NCI-H1436 (cell line): ENCODE measurements at places on chromosomes 7 and 10.

- DNase-seq = no peak
These were observed 19.6 kb downstream of the GIMAP4 start for GRCh38 chr7:150586785-150587152.

DNA sequence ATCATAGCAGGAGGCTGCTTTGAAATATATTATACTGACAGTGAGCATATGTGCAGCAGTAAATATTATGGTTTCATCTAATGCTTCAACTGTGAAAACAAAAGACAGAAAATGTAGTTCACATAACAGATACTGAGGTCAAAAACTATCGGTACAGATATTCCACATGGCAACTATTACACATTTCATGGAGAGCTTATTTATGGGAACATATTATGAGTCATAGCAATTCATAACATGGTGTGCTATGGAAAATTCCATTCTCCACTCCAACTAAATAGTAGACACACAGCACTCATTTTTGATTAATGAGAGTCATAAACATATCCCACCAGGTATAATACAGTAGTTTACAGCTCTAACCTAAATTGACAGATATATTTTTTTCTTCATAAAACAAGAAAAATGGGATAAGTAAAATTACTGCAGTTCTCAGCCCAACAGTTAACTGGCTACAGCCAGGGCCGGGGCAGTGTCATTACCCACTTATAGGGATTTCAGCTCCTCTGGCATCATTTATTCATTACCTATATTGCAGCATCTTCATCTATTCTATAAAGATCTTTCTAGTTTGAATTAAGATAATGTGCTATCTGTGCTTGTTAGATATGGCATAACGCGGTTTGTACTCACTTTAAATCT is 475.6 kb upstream of the KLF6 start:
- DNase-seq = no peak

DNA sequence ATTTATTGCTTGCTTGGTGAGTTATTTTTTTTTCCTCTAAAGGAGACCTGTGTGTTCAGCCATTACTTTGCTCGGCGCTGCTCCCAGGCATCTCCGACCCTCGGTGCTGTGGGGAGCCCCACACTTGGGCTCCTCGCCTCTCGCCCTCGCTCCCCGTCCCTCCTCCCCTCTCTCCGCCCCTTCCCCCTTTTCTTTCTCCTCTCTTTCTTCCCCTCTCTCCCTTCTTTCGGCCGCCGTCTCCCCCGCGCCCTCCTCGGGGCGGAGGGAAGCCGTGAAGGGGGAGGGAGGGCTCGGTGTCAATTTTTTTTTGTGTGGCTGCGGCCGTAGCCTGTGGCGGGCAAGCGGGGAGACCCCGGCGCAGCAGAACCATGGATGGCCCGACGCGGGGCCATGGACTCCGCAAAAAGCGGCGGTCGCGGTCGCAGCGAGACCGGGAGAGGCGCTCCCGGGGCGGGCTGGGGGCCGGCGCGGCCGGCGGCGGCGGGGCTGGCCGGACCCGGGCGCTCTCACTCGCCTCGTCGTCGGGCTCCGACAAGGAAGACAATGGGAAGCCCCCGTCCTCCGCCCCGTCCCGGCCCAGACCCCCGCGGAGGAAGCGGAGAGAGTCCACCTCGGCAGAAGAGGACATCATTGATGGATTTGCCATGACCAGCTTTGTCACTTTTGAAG is 1.1 kb downstream of the AUTS2 start:
- no peak for DNase-seq

DNA sequence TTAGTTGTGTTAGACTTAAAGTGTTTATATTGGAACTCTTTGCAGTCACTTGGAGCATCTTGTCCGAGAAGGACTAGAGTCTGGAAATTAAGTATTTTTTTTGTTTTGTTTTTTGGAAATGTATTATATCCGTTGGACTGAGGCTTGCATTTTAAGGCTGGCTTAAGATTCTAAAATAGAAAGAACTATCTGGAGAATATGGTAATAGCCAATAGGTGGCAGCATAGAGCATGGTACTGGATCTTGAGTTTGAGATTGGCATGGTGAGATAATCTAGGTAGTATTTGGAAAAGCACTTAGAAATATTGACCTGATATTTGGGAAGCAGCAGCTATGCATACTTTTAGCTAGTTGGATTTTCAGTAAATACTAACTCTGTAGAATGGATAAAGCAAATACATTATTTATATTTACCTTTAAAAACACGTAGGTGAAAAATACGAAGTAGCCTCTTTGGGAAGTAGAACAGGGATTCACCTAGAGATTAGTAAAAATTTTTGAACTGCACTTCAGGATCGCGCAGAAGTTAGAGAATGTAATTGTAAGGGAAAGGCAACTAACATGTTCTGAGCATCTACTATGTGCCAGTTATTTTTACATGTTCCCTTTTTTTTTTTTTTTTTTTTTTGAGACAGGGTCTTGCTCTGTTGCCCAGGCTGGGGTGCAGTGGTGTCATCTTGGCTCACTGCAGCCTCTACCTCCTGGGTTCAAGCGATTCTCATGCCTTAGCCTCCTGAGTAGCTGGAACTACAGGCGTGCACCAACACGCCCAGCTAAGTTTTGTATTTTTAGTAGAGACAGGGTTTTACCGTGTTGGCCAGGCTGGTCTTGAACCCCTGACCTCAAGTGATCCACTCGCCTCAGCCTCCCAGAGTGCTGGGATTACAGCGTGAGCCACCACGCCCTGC is 78.6 kb downstream of the LCOR start:
- no peak for DNase-seq

DNA sequence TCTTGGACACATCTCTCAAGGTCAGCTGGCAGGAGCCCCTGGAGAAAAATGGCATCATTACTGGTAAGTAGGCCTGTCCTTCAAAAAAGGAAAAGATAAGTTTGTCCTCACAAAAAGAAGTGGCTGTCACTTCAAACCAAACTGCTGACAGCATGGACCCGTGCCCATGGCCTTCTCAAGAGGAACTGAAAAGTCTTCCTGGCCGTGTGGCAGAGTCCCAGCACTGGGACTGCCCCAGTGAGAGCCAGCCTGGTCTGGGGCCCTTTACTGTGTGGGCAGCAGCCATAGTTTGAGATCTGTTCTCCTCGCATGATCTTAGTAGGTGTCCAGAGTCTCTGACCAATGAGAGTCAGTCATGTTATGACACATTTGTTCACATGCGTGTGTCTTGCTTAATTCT is 614.2 kb upstream of the FOXK1 start:
- no peak for DNase-seq

- DNase-seq = no peak
These were observed 12.2 kb upstream of the WDR11 start for GRCh38 chr10:120838941-120839340.

GRCh38 chr10:24494236-24494635 is 229.5 kb downstream of the ARHGAP21 start:
- DNase-seq = no peak

DNA sequence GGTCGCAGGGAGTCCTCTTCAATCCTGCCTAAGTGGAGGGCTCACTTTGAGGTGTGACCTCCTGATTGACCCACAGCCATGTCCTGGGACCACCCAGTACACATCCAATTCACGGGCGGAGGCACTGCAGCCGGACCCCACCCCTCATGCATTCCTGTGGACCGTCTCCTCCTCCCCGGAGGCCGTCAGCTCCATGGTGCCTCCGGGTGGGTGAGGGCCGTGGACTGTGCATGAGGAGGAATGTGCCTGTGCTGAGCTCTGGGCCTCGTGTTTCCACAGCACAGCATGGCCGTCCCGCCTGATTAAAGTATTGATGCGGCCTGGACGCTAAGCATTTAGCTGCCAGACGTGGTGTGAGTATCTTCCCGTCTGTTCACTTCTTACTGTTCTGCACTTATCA is 52.8 kb downstream of the CFAP46 start:
- no peak for DNase-seq

GRCh38 chr7:33093266-33093665 is 15.9 kb downstream of the RP9 start:
- no peak for DNase-seq

DNA sequence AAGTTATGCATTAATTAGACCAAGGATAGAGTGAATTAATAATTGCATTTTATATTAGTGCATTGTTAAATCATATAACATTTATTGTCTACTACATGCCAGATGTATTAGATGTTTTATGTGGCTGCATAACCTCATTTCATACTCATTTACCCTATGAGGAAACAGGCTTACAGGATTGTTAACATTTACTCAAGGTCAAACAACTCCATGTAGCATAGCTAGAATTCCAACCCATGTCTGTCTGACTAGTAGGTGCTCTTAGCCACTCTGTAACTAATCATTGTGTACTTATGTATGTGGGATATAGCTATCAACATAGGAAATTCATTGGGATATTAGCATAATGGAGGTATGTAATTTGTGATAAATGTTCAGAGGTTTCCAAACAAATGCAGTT is 46.3 kb downstream of the PHYHIPL start:
- no peak for DNase-seq

DNA sequence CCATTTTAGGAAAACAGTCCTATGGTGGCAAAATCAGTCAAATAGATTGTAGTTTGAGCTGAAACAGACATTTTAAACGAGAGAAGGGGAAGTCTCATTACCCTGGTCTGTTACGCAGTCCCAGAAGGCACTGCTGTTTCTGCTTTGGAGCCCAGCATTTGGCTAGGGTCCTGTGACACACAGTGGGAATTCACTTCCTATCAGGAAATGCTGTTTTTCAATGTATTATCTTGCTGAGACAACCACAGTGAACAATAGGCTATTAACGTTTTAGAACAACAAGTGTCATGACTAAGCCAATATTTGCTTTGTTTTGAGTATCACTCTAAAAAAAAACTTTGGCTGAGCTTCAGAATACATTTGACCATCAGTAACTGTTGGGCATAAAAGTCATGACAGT is 74.1 kb downstream of the ADD3 start:
- DNase-seq = no peak

DNA sequence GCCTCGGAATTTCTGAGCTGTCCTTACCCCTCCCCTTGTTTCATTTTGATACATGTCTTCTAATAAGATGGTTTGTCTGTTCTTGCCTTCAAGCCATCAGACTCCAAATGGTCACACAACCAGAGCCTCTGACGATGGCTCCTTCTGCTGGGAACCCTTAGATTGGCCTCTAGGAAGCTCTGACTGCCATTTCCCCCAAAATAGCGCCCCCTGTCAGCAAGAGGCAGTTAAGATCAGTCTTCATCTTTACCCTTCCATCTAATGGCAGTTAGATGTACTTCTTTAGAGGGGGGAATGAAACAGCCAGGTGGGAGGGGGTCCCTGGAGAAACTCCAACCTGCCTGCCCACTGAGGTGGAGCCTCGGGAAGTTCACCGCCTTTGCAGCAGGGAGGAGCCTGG is 85.8 kb upstream of the GPR22 start:
- DNase-seq = no peak

GRCh38 chr7:151395036-151395367 is 14.8 kb downstream of the WDR86 start:
- DNase-seq = no peak

DNA sequence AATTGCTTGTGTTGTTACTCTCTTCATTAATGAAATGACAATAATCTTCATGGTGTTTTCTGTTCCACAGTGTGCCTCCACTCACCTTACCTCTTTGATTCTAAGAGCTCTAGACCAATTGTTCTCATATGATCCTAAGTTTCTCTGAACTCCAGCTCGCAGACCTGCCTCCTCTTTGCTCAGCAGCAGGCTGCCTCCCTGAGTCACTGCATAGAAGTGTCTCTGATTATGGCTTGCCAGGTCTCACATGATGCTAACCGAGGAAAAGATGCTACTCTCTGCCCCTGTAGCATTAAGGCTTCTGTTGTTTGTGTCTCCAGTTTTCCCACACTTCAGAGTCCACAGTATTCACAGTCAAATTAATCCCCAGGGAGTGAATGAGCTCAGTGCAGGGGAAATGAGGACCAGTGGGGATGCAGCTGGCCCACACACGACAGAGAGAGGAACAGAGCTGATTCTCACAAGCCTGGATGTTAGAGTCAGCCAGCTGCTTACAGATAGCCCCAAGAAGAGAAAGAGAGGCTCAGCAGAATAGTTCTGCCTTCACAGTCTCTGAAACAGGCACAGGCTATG is 145.9 kb upstream of the EGR2 start:
- DNase-seq = no peak

- peak; percentile 11 for DNase-seq
These were observed 76.1 kb upstream of the PITRM1 start for GRCh38 chr10:3248526-3249306.

DNA sequence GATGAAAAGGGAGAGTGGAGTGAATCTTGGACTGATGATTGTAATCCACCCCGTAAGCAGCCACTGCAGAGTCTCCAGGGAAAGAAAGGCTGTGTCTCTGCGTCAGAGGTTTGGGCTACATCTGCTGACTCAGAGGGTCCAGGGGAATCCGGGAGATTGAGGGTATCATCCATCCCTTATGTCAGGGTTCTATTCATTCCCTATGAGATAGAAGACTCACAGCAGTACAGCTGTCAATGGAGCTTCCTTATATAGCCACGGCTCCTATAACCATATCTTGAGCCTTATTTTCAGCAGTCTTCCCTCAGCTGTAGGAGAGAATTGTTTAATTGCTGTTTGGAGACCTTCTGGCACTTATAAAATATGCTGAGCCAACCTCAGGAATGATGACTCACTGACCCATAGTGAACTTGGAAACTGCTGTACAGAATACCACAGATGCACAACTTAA is 558.2 kb upstream of the PFKP start:
- no peak for DNase-seq

GRCh38 chr10:61910894-61911293 is 9.4 kb downstream of the ARID5B start:
- peak; percentile 39 for DNase-seq

- DNase-seq = no peak
These were observed 149.3 kb downstream of the RNF133 start for GRCh38 chr7:122549578-122549977.

DNA sequence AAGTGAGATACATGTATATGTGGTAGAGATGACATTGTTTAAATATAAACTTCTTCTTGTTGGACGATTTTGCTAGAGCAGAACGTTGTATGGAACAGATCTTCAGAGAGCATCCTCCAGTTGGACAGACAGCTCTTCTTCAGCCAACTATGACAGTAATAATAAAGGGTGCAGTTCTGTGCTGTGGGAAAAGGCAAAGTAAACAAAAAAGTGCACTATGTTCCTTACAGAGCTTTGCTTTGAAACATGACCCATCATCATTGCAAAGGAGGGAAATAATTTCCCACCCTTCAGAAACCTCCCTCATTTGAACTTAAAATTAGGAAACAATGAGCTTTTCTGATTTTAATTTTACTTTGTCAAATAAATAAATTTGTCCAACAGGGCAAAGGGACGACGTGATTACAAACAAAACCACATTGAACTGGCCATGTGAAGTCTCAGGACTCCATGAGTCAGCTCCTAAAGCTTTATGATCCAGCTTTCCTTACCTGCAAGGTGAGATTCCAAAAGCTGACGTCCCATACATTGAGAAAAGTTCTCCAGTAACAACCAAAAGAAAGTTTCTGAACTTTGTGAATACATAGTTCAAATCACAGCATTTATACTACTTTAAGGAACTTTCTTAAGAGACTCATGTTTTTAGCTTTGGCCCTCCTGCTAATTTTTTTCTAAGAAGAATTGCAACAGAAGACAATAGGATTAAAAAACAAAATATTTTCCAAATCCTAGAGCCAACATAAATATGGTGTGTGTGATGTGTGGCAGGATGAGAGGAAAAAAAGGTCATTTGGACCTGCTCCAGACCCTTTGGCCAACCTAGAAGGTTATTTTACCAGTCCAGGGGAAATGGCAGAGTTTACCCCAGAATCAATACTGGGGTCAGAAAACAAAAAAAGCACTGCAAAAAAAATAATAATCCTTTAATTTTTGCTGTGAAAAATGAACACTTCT is 565.4 kb upstream of the NRP1 start:
- no peak for DNase-seq
